ENCODE measurements at places on chromosomes 4 and X. TPM values are rescaled to one million over a fixed set of nuclear protein-coding genes. Genes with fewer than 3 reads are reported as not detected.

LRRC66 gene
- total RNA-seq = 0.66 TPM

PRMT9 gene
- total RNA-seq = 26.4 TPM

ALB gene
- total RNA-seq = 0.71 TPM

MND1 gene
- 4.0 TPM for total RNA-seq

PIR gene
- 4.3 TPM for total RNA-seq

HTN1 gene
- total RNA-seq = not detected
